Stimulated activated CD4-positive, alpha-beta T cell treated with anti-CD3 and anti-CD28 coated beads, Interleukin-15, amount 100 ng/mL, for 1 hour (primary cell): ENCODE measurements at places on chromosomes 5 and 9.

DNA sequence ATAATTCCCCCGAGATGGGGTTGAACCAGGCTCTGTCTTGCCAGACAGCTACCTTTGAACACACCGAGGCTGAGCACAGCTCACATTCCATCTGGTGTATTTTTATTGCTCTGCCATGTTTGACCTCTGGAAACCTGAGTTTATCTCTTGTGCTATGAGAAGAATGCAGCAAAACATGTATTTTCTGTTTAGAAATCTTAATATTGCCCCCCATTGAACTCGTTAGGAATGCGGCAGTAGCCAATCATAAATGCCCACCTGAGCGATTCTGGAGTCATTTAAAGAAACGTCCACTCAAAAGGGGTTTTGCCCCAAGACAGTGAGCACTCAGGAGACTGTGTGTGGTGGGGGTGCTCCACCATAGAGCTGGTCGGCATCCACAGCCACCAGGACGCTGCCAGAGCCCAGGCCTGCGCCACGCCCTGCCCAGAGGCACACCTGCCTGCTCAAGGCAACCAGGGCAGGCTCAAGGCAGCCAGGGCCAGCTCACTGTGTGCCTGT is 26.9 kb downstream of the FGD3 start:
- no peak for DNase-seq

GRCh38 chr5:97111004-97111403 is 31.4 kb downstream of the LIX1 start:
- DNase-seq = no peak

- no peak for DNase-seq
Observed at GRCh38 chr5:168193493-168194250, 97.8 kb upstream of the WWC1 start.

DNA sequence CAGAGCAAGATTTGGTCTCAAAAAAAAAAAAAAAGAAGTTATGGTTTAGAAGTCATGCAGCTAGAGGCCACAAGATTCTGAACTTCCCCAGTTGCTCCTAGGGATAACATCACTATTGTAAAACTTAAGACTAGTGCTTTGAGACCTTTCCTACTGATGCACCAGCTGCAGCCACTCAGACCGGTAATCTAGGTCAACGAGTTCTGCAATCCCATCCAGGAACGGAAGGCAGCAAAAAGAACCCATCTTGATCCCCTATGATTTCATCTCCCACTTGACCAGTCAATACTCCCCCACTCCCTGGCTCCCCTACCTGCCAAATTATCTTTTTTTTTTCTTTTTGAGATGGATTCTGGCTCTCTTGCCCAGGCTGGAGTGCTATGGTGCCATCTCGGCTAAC is 46.9 kb upstream of the TTC39B start:
- DNase-seq = no peak

DNA sequence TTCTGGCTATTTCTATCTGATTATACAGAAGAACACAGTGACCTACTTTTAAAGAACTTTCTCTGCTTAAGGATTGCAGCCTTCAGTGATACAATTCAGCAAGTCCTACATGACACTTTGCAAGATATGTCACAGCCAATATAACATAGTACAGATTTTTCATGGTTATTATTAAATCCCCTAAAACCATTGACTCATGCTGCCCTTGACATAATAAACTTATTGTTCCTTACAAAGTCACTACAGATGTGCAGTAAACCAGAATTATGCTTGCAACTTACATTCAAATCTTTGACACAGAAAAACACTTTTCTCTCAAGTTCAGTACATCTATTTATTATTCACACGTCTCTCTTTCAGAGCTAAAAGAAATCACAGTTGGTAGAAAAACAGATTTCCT is 1136.3 kb upstream of the ACO1 start:
- no peak for DNase-seq

GRCh38 chr9:36322462-36322861 is 64.2 kb upstream of the GNE start:
- DNase-seq = no peak

GRCh38 chr9:108386859-108387384 is 468.9 kb downstream of the ACTL7B start:
- DNase-seq = no peak

DNA sequence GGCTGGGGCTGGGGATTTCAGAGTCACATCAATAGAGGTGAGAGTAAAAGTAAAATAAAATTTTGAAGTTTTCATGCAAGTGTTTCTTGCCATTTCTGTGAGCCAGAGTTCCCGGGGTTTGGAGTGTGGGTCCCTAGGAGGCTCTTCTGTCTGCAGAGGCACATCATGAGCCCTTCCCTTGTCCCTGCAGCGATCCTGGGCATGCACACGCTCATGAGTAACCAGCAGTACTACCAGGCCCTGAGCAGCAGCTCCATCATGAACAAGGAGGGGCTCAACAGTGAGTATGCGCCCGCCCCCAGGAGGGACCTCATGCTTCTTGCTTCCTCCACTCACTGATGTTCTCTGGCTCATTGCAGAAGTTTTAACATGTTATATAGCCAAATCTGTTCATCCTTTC is 61.1 kb downstream of the TMOD1 start:
- no peak for DNase-seq

GRCh38 chr9:137694236-137694959 is 75.6 kb downstream of the EHMT1 start:
- no peak for DNase-seq

GRCh38 chr5:65062469-65063083 is 293.8 kb downstream of the CWC27 start:
- no peak for DNase-seq

- no peak for DNase-seq
Observed at GRCh38 chr5:39021413-39021812, 52.8 kb downstream of the RICTOR start.

- no peak for DNase-seq
Observed at GRCh38 chr9:76703270-76703669, 61.0 kb upstream of the PCA3 start.

- no peak for DNase-seq
Observed at GRCh38 chr5:94508461-94509148, 109.8 kb downstream of the KIAA0825 start.

- DNase-seq = no peak
Observed at GRCh38 chr9:134707031-134707680, 65.6 kb downstream of the COL5A1 start.

GRCh38 chr5:40312205-40312604 is 367.5 kb upstream of the PTGER4 start:
- no peak for DNase-seq

GRCh38 chr5:37606632-37607248 is 227.6 kb downstream of the WDR70 start:
- no peak for DNase-seq

DNA sequence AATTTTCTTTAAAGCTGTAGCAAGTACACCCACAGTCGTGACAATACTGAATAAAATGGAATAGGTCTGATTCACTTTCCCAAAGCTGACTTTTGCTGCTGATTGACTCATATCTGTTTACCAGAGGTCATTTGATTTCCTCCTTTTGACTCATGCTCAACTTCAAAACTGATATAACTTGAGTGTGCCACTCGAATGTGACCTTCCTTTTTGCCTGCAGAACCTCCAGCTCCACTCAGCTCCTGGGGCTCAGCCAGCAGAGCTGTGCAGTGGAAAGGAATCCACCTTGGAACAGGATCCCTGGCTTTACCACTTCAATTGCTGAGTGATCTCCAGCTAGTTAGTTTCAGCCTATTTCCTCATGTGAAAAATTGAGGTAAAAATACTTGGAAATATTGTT is 84.1 kb downstream of the FEM1C start:
- no peak for DNase-seq

DNA sequence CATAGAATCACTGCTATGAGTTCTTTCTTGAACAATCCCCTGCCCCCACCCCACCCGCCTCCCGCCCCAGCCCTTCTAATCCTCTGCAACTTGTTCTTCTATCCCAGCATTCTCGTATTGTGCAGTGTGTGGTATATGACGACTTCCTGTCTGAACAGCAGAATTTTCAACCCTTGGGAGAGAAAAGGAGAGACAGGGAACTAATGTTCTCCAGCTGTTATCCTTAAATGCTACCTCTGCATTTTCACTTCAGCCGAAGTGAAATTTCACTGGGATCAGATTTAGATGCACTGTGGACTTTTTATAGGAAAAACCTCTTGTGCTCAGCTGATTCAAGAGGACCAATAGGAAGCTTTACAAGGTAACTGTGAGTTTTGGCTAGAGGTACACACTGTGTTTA is 2.2 kb downstream of the FBXL7 start:
- DNase-seq = no peak

DNA sequence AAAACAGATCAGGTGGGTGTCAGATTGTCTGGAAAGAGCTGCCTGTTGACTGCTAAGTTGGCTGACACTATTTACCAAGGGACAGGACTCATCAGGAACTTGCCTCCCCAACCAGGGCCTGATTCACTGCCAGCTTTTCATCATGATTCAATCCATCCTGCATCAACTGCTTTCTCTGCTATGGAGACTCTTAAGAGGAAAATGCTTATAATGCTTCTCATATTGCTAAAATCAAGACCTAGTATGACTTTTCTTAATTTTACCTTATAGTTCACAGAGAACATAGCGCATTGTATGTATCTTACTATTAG is 21.3 kb downstream of the HTR4 start:
- DNase-seq = no peak

GRCh38 chr9:136799079-136799853 is 3.1 kb downstream of the CCDC183 start:
- no peak for DNase-seq

DNA sequence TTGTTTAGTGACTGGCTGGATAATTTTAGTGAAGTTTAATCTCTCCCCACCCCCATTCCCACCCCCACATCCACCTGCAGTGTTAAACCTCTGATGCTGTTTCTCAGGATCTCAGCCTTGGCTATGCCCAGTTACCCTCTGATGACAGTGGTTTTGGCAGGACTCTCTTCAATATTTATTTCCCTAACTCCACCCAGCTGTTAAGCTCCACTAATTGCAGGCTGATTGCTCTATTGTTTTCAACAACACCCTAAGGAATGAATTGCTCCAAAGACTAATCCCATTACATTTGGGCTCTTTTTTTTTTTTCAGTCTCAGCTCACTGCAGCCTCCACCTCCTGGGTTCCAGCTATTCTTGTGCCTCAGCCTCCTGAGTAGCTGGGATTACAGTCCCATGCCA is 46.3 kb downstream of the PHAX start:
- no peak for DNase-seq

- DNase-seq = no peak
Observed at GRCh38 chr5:110031402-110032140, 341.8 kb downstream of the MAN2A1 start.

DNA sequence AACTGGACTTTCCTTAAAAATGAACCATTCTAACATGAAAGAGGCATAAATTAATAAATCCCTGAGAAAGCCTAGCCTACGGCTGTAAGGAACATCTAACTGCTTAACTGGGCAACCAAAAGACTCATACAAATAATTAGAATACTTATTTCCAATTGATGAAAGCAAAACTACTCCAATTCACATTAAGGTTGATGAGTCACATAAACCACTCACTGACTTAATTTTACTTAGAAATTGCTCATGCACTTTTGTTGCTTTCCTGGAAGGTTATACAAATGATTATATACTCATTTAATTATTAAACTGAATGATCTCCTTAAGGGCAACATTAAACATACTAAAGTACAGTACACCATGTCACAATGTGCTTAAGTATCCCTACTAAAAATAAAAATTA is 101.9 kb downstream of the NFIB start:
- no peak for DNase-seq

DNA sequence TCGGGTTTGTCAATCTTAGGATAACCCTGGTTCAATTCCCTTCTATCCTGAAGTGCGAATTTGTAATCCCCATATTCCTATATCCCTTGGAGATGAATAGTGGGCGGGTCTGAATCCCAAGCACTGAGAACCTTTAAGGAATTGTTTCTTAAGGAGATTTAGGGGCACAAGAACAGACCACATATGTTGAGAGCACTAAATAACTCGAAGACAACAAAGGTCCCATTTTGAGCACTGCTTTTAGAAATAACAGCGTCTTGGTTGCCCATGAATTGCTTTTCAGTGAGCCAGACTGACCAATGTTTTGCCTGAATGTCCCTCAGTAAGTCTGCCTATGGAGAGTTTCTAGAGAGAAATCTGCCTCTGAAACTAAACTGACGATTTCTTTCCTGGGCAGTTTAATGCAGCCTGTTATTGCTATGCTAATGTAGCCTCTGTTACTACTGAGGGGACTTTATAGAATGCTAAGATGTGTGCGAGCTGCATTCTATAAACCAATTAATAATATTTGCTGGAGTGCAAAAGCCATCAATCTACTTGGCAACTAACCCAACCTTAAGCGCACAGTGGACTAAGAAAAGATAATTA is 445.0 kb upstream of the DMAC1 start:
- no peak for DNase-seq

DNA sequence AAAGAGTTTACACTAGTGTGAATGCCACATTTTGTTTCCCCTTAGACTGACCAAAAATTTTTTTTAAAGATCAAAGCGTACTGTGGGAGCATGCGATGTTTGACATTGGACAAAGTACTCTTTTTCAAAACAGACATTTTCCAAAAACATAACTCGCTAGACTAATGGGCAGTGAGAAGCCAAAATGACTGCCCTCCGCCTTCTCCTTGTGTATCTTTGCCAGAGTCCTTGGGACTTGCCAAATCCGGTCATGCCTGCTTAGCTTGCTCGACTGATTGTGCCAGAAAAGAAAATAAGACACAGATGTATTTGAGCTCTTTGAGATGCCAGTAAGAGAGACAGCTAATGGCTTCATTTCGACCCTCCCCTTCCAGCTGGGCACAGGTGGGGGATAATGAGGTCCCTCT is 157.5 kb downstream of the MAPKAP1 start:
- DNase-seq = no peak

- DNase-seq = no peak
Observed at GRCh38 chr9:133684936-133685361, 48.8 kb downstream of the DBH start.

DNA sequence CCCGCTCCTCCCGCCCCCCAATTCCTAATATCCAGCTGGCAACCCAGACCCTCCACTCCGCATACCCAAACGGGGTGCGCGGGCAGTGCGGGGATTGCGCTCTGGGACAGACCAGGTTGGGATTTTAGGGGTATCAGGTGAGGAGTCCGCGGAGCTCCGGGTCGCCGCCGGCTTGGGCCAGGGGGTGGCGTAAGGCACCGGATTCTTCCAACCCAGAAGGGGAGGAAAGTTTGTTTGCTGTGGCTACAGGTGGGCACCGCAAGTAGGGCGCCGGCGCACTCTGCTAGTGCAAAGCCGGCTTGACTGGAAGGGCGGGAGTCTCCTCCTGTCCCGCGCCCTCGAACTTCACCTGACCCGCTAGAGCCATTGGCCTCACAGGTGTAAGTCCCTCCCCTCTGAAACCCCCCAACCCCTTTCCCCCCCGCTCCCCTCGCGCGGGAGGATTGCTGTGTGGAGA is 709 bp downstream of the IQGAP2 start:
- no peak for DNase-seq

GRCh38 chr5:68347536-68347935 is 132.0 kb downstream of the PIK3R1 start:
- no peak for DNase-seq

GRCh38 chr9:132842124-132843044 is 35.7 kb downstream of the AK8 start:
- DNase-seq = no peak

- no peak for DNase-seq
Observed at GRCh38 chr9:126490214-126490631, 123.5 kb upstream of the LMX1B start.

GRCh38 chr9:27453860-27454553 is 70.1 kb upstream of the IFNK start:
- no peak for DNase-seq

GRCh38 chr5:94969174-94969573 is 315.7 kb downstream of the MCTP1 start:
- DNase-seq = no peak
